ENCODE measurements at places on chromosomes 2 and 18.

DNA sequence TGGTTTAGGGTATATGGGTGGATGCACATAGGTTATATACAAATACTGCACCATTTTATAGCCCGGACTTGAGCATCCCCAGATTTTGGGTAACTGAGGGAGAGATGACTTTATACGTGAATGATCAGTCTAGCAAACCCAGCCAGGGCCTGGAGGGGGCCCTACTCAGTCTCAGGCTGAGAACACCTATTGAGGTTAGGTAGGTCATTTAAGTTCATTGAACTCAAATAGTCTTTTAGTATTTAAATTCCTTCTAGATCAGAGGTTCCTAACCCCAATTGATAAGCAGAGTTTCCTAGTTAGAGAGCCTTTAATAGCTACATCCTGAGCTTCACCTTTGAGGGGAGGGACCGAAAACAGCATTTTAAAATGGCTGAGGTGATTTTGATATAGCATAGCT, 487.0 kb downstream of the DCC start:
- no peak for DNase-seq

DNA sequence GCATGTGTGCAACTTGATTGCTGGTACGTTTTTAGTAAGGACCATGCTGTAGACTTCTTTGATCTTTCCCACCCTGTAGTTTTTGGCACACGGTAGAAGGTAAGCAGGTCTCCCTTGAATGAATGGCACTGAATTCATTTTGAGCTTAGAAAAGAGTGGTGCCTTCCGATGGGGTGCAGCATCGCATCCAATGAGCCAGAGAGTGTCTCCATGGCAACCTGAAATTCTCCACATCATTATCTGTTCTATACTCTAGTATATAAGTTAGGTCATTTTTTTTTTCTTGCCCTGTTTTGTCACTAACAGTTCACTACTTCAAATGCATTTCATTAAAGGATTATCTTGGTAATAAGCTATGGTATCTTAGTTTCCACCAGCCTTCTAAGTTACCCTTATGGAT, 81.2 kb upstream of the REV1 start:
- peak; percentile 30 for DNase-seq

GRCh38 chr18:21991886-21992285, 177.5 kb upstream of the GATA6 start:
- DNase-seq, result no peak

GRCh38 chr2:48332286-48332685, 197.7 kb upstream of the STON1 start:
- peak; percentile 21 for DNase-seq
